ENCODE measurements at places on chromosomes 3 and 15.

- no peak for DNase-seq
Measured at GRCh38 chr3:115233021-115233420, 85.9 kb upstream of the ZBTB20 start.

- DNase-seq, result no peak
Measured at GRCh38 chr15:79167776-79168175, 77.2 kb upstream of the RASGRF1 start.

DNA sequence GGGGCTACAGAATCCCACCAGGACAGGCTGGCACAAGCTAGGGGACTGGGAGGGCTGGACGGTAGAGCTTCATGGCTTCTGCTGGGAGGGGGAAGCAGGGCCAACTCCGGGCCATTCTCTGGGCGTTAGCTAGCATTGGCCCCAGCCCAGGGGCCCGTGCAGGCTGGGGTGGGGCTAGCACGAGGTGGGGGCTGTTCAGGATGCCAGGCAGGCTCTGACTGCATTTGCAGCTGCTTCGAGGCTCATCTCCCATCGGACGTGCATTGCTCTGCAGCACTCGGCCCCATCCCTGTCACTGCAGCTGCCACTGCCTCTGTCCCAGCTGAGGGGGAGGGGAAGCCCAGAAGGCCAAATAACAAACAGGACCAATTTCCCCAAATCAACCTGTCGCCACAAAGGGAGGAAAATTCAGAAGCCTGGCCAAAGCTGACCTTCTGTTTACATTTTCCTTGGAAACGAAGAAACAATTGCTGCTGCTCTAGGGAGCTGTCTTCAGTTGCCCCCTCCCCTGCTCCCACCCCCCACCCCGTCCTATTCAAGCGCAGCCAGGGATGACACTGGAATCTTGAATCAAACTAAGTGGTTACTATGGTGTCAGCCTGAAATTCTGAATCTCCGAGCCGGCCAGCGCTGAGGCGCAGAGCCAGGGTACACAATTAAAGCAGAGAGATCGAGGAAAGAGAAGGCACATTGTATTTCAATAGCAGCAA, 138.8 kb upstream of the PRR20G start:
- no peak for DNase-seq

- DNase-seq, result no peak
Measured at GRCh38 chr3:194100856-194101390, 35.0 kb upstream of the HES1 start.

DNA sequence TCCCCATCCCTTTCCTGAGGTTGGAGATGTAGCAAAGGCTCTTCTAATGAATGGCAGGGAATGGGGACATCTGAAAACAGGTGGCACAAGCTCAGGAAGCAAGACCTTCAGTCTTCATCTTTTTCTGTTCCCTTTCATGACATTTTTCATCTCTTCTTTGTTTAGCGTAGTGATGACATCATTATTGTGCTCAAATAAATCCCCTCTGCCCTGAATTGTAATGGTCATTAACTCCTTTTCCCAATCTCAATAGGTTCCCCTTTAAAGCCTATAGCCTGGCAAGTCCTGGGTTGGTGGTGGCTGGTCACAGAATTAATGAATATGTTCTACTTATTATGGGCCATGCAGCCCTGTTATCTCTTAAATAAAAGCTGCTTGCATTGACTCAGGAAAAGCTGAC, 21.4 kb downstream of the TF start:
- no peak for DNase-seq
